ENCODE measurements at places on chromosomes 7 and 10. TPM values are rescaled to one million over a fixed set of nuclear protein-coding genes. Genes with fewer than 3 reads are reported as not detected.

- no peak for DNase-seq
Measured at GRCh38 chr7:139840776-139841175, 11.7 kb downstream of the TBXAS1 start.

DNA sequence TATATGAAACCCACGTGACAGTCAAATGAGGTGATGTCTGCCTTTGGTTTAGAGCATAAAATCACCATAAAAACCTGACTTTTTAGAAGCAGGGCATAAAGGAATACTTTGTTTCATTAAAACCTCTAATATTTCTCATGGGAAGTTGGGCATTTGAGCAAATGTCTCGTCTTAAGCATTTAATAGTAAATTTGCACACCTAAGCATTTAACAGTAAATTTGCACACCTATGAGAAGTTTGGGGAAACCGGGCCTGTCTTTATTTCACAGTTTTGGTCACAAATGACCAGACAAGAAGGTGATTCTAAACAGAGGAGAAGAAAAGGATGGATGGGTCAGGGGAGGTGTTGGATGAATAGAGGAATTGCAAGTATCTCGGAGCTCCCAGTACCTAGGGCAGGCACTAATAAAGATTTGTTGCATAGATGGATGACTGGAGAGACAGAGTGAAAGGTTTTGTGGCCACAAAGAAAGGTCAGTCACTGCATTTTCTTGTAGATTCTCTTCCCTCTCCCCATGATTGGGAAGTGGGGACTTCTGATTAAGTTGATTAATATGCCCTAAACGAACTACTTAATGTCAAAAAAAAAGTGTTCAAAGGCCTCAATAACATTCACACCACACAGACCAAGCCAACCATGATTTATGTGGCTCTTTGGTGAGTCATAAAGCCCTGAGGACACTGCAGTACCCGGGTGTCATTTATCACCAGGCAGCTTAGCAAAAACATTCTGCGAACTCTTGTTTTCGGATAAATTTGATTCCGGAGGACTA lies 158.2 kb downstream of the SPAG6 start:
- no peak for DNase-seq

The AS3MT gene
- total RNA-seq: 10.8 TPM

GRCh38 chr10:77925795-77926565 lies 575 bp downstream of the DLG5 start:
- no peak for DNase-seq

DNA sequence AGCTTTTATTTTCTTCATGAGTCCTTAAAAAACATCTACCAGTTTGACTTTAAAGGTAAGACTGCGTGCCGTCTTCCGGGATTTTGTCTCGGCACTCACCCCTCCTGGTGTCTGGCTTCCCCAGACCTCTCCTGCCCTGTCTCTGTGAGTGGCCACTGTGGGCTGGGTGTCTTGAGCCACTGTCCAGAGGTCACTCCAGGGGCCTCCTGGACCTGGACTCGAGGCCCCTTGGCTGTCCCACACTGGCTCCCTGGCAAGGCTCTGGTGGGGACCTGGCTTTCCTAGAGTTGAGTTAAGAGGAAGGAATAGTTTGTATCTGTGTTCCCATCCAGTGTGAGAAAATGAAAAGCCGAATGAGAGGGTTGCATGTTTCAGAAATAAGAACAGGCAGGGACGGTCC lies 95.5 kb downstream of the NKX6-2 start:
- no peak for DNase-seq

The HIP1 gene
- 16.5 TPM for total RNA-seq

GRCh38 chr10:3152566-3152935 lies 20.0 kb downstream of the PITRM1 start:
- no peak for DNase-seq

- no peak for DNase-seq
Measured at GRCh38 chr10:91602868-91603568, 29.9 kb downstream of the PPP1R3C start.

The PNLIP gene
- total RNA-seq: not detected

GRCh38 chr7:132557489-132558044 lies 18.7 kb downstream of the PLXNA4 start:
- no peak for DNase-seq

GRCh38 chr10:79209831-79210230 lies 137.4 kb upstream of the PPIF start:
- DNase-seq: no peak

The TMEM178B gene
- total RNA-seq: 50.7 TPM

DNA sequence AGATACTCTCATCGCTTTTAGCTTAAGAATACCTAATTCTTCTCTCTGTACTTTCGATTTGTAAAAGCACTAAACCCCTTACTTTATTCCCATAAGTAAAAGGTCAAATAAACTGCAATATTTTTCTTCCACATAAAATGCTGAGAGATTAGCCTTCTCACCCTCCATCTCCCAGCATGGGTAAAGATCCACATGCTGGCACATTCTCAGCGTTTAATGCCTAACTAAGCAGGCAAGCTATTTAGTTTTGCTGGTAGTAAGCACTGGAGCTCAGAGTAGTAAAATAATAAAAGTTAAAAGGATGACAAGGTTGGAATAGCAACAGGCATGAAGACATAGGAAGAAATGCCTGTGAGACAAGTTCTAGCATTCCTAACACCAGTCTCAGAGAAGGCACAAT lies 65.9 kb upstream of the NEBL start:
- DNase-seq: no peak

The ZNF736 gene
- total RNA-seq: 63.8 TPM

The MBL2 gene
- total RNA-seq: not detected

GRCh38 chr10:35352512-35352911 lies 16.2 kb downstream of the CCNY start:
- DNase-seq: no peak
